Epithelial cell of esophagus (primary cell): ENCODE measurements at places on chromosomes 2 and 18.
A peak's percentile ranks its signal among the peaks of the same experiment; 100 is the strongest.

GRCh38 chr2:234963773-234964615 is 12.2 kb downstream of the SH3BP4 start:
- peak; percentile 69 for DNase-seq

DNA sequence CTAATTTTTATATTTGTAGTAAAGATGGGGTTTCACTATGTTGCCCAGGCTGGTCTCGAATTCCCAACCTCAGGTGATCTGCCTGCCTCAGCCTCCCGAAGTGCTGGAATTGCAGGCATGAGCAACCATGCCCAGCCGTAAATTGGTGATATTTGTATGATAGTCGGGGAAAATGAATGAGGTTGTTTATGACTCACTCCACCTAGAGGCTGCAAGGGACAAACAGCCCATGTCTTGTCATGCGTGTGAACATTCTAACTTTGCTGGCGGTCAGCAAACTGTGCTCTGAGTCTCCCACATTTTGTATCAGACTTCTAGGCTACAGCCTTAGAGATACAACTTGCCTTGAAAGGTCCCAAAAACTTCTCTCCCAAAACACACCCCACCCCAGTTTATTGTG is 133.5 kb upstream of the DTNA start:
- DNase-seq = no peak

DNA sequence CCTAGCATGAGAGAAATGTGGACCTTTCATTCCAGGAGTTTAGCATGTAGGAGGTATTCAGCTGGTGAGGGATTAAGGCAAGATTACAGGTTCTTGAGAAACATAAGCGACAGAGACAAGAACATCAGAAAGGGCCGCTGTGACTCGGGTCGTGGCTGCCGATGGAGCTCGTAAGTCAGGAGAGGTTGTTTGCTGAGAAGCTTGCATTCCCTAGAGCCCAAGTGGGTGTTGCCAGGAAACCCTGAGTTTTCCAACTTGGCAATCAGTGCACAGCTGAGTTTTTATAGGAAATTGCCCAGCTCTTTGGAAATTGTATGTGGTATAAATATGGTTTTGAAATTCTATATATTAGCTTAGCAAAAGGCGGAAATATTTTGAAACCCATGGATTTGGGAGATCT is 46.4 kb upstream of the CYP1B1 start:
- DNase-seq = no peak

DNA sequence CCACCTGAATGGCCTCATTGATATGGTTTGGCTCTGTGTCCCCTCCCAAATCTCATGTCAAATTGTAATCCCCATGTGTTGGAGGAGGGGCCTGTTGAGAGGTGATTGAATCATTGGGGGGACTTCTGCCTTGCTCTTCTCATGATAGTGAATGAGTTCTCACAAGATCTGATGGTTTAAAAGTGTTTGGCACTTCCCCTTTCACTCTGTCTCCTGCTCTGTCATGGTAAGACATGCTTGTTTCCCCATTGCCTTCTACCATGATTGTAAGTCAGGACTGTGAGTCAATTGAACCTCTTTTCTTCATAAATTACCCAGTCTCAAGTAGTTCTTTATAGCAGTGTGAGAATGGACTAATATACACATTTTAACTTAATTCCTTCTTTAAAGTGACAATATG is 146.8 kb upstream of the KCNJ3 start:
- no peak for DNase-seq

GRCh38 chr2:226491112-226491511 is 308.5 kb downstream of the IRS1 start:
- no peak for DNase-seq

- DNase-seq = peak; percentile 16
Observed at GRCh38 chr2:230085201-230085600, 16.5 kb upstream of the SLC16A14 start.

- DNase-seq = no peak
Observed at GRCh38 chr2:59427980-59428379, 1125.5 kb downstream of the BCL11A start.

DNA sequence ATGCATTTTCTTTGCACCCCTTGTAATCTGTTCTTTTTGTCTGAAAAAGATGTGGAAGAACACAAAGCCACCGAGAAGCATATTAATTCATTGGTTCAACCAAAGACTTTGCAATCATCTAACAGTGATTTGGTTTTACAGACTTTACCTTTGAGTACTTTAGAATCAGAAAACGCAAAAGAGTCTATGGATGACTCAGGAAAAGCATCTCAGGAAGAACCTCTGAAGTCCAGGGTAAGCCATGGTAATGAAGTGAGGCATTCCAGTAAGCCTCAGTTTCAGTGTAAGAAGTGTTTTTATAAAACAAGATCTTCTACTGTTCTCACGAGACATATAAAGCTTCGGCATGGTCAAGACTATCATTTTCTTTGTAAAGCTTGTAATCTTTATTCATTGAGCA is 35.2 kb downstream of the ZNF407 start:
- DNase-seq = no peak

- peak; percentile 5 for DNase-seq
Observed at GRCh38 chr2:181456660-181457120, 496 bp upstream of the ITGA4 start.

GRCh38 chr2:194203898-194204297 is 1453.1 kb upstream of the SLC39A10 start:
- DNase-seq = peak; percentile 69

- DNase-seq = no peak
Observed at GRCh38 chr2:99545604-99546003, 55.8 kb upstream of the REV1 start.

GRCh38 chr2:218360453-218360852 is 3.8 kb downstream of the CATIP start:
- no peak for DNase-seq

DNA sequence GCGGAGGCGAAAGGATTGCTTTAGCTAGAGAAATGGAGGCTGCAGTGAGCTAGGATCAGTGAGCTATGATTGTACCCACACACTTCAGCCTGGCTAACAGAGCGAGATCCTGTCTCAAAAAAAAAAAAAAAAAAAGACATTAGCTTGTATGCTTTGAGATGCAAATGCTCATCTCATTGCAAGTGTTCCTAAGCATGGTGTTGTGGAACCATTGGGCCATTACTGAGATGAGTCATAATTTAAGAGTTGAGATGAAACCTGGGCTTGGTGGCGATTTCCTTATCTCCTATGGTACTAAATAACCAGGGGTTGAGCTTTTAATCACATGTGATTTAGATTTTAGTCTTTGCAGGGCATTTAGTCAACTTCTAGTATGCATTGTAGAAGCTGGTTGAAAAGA is 2.2 kb downstream of the PLEKHA3 start:
- peak; percentile 8 for DNase-seq

- no peak for DNase-seq
Observed at GRCh38 chr2:3712831-3713503, 9.6 kb downstream of the DCDC2C start.

DNA sequence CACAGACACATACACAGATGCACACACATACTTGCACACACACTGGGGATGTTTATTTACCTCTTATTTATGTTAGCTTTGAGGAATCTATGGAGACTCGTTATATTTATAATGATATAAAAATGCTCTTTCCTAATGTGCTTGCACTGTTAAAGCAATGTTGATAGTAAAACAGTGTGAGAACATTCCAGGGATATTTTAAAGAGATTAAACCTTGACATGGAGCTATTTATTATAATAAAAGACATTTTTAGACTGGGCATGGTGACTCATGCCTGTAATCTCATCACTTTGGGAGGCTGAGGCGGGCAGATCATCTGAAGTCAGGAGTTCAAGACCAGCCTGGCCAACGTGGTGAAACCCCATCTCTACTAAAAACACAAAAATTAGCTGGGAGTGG is 557.3 kb upstream of the ZNF804A start:
- DNase-seq = no peak

GRCh38 chr18:54792079-54792478 is 36.2 kb upstream of the RAB27B start:
- DNase-seq = no peak

DNA sequence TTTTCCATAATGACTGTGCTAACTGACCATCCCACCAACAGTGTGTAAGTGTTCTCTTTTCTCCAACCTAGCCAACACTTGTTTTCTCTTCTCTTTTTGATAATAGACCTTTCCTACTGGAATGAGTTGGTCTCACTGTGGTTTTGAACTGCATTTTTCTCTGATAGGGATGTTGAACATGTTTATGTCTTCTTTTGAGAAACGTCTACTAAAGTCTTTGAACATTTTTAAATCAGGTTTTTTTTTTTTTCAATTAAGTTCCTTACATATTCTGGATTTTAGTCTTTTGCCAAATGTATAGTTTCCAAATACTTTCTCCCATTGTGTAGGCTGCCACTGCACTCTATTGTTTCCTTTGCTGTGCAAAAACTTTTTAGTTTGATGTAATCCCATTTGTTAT is 405.5 kb upstream of the FIGN start:
- DNase-seq = no peak
